ENCODE measurements at places on chromosomes 3 and 15. TPM values are rescaled to one million over a fixed set of nuclear protein-coding genes. Genes with fewer than 3 reads are reported as not detected.

RBP2 gene
- polyA plus RNA-seq, result 0.47 TPM

ALDH1A3 gene
- polyA plus RNA-seq, result 5.2 TPM

ARRDC4 gene
- 34.2 TPM for polyA plus RNA-seq

SSUH2 gene
- 5.0 TPM for polyA plus RNA-seq

TMEM266 gene
- 14.1 TPM for polyA plus RNA-seq

TRPC1 gene
- polyA plus RNA-seq, result 12.3 TPM

GOLGA8A gene
- 88.4 TPM for polyA plus RNA-seq

Data from renal cortex interstitium (tissue), 15 donors.